Naive thymus-derived CD4-positive, alpha-beta T cell (primary cell): ENCODE measurements at places on chromosomes 1 and 21. TPM values are rescaled to one million over a fixed set of nuclear protein-coding genes. Genes with fewer than 3 reads are reported as not detected.

DNA sequence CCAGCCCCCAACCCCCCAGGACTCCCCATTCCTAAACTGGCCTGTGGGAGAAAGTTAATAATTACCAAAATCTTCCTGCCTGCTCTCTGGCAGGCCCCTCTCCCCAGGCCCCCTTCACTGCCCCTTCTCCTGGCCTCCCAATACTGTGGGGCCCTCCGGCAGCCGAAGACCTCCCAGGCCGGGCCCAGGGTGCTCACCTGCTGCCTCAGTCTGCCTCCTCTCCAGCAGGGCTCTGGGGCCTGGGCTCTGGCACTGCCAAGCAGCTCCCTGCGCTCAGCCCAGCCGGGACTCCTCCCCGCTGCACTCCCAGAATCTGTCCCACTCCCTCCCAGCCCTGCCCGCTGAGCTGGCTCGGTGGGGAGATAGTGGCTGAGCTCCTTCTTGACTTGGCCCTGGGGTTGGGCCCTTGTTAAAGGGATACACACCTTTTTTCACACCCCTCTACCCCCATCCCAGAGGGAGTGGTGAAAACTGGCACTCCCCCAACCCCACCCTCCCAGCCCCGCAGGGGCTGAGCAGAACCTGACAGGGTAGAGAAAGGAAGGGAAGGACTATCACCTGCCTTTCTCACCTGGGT, at the start of gene S100A16:
TSS of gene S100A16 (minus strand) at position 383 of the 577 bp plus-strand sequence. CDS start 4,986 bp downstream, outside the sequence.
- DNase-seq, result no peak
- no peaks in the 10 kb centered on the region for H3K27me3 ChIP-seq
- no peaks in the 10 kb centered on the region for H3K4me1 ChIP-seq
- no peak within 1 kb of the TSS for H3K27ac ChIP-seq
- H3K4me3 ChIP-seq, result no peak within 1 kb of the TSS

GRCh38 chr1:6858596-6858995, 73.3 kb downstream of the CAMTA1 start:
- H3K4me3 ChIP-seq, result no peak overlapping the region
- no peak overlapping the region for H3K27ac ChIP-seq
- no peaks in the 10 kb centered on the region for H3K36me3 ChIP-seq
- H3K27me3 ChIP-seq, result no peaks in the 10 kb centered on the region

Gene DENND1B
- total RNA-seq, result 18.2 TPM

Gene PER3
- 9.7 TPM for total RNA-seq

DNA sequence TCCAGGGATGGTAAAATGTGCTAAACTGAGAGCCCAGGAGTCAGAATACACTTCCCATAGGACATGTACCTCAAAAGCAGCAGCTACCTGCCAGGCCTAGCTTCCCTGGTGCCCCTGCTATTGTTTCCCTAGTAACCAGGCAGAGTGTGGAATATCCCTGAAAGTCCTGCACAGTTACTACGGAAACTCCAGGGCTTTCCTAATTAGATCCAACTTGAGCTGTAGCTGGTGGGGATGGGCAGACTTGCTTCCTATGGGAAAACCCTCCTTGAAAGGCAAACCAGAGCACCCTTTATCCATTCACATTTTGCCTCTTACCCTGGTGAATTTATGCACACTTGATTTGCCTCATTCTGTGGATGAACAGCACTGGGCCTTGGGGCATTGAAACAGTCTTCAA, 559.9 kb upstream of the PBX1 start:
- H3K36me3 ChIP-seq, result no peaks in the 10 kb centered on the region
- DNase-seq, result no peak
- no peak overlapping the region for H3K4me3 ChIP-seq
- H3K27me3 ChIP-seq, result no peaks in the 10 kb centered on the region
- no peaks in the 10 kb centered on the region for H3K4me1 ChIP-seq

- H3K27me3 ChIP-seq, result no peaks in the 10 kb centered on the region
- H3K4me1 ChIP-seq, result no peaks in the 10 kb centered on the region
- no peak for DNase-seq
- H3K36me3 ChIP-seq, result no peaks in the 10 kb centered on the region
- H3K4me3 ChIP-seq, result no peak overlapping the region
These were observed 107.5 kb upstream of the HOOK1 start for GRCh38 chr1:59707178-59707791.
